ENCODE measurements at places on chromosomes 7 and 10.

- no peak for DNase-seq
Observed at GRCh38 chr10:69721690-69722310, 79.9 kb upstream of the COL13A1 start.

DNA sequence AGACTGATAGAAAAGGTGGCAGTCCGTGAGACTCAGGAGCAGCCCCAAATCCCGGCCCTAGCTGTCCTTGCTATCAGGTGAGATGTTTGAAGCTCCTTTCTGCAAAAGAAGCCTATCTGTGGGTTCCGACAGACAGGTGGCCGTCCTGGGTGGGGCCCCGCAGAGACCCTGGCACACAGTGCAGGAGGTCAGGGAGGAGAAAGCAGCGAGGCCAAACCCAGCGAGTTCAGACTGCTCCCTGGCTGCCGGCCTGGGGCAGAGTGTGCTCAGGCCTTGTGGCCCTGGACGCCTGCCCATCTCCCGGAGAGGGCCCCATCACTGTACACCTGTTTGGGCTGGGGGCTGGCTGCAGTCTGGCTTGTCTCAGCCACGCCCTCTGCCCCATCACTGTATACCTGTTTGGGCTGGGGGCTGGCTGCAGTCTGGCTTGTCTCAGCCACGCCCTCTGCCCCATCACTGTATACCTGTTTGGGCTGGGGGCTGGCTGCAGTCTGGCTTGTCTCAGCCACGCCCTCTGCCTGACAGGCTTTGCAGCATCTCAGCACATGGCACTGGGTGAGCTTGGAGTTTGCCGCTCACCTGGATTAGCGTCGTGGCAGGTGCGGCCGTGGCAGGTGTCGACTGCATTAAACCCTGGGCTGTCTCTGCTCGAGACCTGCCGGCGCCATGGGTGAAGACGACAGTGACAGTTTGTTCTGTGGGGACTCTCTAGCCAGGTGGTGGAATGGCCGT, 11.8 kb upstream of the PRKAR1B start:
- no peak for DNase-seq

DNA sequence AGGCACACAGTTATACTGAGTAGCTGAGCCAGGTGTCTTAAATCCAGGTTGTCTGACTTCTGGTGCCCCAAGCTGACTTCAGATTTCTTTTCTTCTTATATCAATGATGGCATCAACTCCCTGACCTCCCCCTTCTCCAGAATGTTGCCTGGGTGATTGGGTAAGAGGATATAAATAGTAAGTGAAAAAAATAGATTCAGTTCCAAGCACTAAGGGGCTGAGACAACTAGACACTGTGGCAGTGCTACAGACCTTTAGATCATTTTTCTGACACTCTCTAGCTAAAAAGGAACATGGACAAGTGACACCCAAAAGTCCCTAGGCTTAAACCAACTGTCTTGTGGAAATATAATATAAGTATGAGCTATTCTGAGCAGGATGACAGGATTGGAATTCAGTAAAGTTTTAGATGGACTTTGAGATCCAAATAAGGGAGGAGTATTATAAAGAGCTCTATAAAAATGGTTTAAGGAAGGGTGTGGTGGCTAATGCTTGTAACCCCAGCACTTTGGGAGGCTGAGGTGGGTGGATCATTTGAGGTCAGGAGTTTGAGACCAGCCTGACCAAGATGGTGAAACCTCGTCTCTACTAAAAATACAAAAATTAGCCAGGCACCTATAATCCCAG, 589.1 kb upstream of the GALNT17 start:
- DNase-seq, result no peak

- peak; percentile 9 for DNase-seq
Observed at GRCh38 chr7:112206991-112207592, 597 bp downstream of the ZNF277 start.

GRCh38 chr7:22156205-22156604, 200.7 kb downstream of the RAPGEF5 start:
- DNase-seq, result no peak

GRCh38 chr10:110547139-110547761, 20.2 kb upstream of the SMC3 start:
- DNase-seq, result peak; percentile 66

- DNase-seq, result no peak
Observed at GRCh38 chr10:44300666-44301649, 83.9 kb downstream of the CXCL12 start.

- DNase-seq, result no peak
Observed at GRCh38 chr7:36673703-36674102, 50.6 kb downstream of the AOAH start.

GRCh38 chr10:25505466-25505865, 330.7 kb downstream of the GPR158 start:
- DNase-seq, result no peak

- no peak for DNase-seq
Observed at GRCh38 chr10:74801447-74801846, 25.0 kb upstream of the KAT6B start.

DNA sequence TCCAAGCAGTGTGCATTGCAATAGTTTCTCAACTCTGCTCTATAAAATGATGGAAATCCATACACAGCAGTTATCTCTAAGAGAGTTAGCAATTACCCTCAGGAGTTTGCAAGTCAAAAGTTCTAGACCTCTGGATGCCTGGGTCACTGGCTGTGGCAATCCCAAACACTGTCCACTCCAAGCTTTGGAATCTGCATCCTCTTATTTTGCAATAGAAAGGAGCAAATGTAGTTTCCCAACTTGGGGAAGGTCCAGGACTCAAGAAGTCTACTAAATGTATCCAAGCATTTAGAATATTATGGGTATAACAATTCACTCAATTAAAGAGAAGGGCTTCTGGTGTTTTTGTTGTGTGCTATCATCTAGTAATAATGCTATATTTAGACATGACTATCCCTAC, 131.3 kb upstream of the NRP1 start:
- DNase-seq, result no peak

DNA sequence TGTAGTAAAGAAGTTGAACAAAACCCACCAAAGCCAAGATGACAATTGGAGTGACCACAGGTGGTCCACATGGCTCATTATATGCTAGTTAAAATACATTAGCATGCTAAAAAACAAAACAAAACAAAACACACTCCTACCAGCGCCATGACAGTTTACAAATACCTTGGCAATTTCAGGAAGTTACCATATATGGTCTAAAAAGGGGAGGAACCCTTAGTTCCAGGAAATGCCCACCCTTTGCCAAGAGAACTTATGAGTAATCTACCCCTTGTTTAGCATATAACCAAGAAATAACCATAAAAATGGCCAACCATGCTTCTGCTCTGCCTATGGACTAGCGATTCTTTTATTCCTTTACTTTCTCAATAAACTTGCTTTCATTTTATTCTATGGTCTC, 979.1 kb upstream of the POT1 start:
- DNase-seq, result no peak

GRCh38 chr10:15791816-15792524, 68.3 kb downstream of the MINDY3 start:
- DNase-seq, result no peak

DNA sequence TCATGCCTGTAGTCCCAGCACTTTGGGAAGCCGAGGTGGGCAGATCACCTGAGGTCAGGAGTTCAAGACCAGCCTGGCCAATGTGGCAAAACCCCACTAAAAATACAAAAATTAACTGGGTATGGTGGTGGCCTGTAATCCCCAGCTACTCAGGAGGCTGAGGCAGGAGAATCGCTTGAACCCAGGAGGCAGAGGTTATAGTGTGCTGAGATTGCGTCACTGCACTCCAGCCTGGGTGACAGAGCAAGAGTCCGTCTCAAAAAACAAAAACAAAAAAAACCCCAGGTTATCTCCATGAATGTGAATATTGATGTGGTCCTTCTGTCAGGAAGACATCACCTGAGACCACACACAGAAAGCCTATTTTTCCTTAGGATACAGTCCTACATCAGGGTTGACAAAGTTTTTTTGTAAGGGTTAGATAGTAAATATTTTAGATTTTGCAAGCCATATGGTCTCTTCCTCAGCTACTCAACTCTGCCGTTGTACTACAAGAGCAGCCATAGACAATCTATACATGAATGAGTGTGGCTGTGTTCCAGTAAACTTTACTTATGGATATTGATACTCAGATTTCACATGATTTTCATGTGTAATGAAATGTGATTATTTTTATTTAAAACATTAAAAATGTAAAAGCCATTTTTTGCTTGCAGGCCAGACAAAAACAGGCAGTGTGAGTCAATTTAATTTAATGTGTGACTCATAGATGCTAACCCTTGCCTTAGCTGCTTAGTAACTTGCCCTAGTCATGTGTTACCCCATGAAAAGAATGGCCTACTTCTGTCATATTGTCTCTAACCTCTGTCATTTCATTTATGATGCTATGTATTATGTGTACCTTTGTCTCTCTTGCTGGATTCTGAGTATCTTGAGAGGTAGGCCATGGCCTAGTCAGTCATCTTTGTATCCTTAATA, 78.1 kb downstream of the TPST1 start:
- DNase-seq, result no peak

- DNase-seq, result no peak
Observed at GRCh38 chr7:148723166-148723559, 24.5 kb downstream of the CUL1 start.

DNA sequence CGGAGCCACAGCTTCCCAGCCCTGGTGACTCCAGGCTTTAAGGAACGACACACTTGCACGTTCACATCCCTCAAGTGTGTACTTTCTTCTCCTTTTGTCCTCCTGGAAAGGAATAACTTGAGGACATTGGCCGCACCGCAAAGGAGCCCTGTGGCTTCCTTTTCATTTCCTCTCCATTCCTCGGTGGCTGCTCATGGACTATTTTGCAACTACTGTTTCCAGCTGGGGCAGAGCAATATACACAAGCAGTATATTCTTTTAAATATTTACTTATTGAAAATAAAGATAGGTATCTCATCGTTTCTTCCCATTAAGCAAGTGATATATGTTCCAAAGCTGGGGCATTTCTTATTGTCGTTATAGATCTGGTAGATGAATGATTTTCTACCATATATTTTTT, 97.2 kb upstream of the LYZL1 start:
- DNase-seq, result no peak

GRCh38 chr7:114533131-114533530, 118.5 kb downstream of the FOXP2 start:
- DNase-seq, result no peak

DNA sequence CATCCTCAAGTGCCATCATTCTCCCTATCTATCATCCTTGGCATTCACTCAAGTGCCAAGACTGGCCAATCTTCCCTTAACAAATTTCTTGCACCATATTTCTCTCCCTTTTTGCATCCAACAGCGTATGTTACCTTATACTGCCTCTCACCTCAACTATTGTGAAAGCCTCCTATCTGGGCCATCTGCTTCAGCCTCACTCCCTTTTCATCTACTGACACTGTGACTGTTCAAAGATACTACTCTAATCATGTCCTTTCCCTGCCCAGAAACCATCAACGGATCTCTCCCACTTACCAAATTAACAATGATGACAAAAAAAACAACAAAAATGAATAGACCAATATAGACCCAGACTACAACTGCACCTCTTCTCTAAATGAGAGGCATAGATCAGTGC, 90.6 kb upstream of the NMT2 start:
- DNase-seq, result no peak

- no peak for DNase-seq
Observed at GRCh38 chr7:117088623-117089194, 135.4 kb downstream of the ST7 start.

GRCh38 chr10:102674566-102674965, 30.3 kb downstream of the TRIM8 start:
- peak; percentile 41 for DNase-seq

- DNase-seq, result peak; percentile 13
Observed at GRCh38 chr7:132461032-132461592, 115.2 kb downstream of the PLXNA4 start.

- no peak for DNase-seq
Observed at GRCh38 chr7:116862951-116863670, 724 bp downstream of the CAPZA2 start.

DNA sequence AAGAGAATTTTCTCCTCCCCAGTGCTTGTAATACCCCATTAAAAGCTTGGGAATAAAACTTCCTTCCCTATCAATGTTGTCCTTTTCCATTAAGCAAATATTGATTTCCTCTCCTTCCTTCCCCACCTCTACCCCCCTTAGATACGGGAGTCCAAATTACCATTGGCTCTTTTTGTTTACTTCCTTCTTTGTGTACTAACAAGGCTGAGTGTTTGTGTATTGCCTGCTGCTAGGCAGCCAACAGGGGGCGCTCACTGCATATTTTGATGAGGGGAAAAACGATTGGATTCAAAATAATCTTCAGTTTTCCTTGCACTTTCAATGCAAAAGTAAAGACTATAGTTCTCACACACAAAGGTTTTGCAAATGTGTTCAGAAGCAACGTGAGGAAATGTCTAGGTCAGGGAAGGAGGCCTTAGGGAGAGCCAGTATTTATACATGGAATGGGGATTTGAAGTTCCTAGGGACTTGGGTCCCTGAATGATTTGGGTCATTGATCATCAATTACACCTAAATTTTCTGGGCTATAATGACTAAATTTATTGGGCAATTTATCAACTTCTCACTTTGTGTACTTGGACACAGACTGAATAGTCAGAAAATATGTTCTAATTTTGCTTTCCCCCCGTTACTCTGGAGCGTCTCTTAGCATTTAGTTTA, 23.6 kb upstream of the VPS41 start:
- no peak for DNase-seq

DNA sequence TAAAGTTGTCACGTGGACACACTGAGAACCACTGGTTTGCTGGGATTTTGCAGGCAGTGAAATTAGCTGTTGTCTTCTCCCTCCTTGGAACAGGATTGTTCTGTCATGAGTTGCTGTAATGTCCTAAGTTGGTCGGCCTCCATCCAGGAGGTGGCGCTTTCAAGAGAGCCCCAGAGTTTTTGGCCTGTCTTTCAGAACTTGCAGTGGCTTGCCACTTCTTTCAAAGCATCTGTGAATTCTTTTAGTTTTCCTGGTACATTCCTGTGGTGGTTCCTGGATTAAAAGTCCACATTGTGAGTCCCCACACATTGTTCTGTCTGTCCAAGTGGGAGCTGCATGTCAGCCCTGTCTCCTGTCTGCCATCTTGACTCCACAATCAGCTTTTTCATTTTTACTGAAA, 133.8 kb downstream of the PON1 start:
- no peak for DNase-seq

DNA sequence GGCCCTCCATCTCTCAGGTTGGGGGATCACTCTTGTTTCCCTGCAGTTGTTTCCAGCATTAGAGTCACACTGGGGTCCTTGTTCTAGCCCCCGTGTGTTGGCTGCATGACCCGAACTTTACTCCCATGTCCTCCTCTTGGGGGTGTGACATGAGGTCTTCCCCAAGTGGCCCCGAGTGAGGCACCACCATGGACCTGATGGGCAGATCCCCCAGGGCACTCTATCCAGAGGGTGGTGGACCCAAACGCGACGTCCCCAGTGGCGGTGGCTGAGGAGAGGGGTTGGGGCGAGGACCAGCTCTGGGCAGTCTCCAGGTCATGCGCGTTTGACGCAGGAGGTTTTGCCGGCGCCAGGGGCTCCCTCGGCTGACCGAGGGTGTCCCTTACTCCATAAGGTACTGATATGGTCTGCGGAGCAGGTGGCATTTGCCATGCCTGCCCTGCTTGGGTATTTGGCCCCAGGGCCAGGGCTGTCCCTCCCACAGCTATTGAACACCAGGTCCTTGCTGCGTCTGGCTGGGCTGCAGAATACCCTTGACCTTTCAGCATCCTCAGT, 131.9 kb downstream of the LHPP start:
- no peak for DNase-seq

- no peak for DNase-seq
Observed at GRCh38 chr10:23870651-23871610, 338.0 kb upstream of the KIAA1217 start.

All from central memory CD4-positive, alpha-beta T cell (primary cell).